ELF-1 (cell line): ENCODE measurements at places on chromosomes 2 and 18.

- DNase-seq, result peak; percentile 14
These were observed 9.3 kb upstream of the THADA start for GRCh38 chr2:43605079-43605655.

DNA sequence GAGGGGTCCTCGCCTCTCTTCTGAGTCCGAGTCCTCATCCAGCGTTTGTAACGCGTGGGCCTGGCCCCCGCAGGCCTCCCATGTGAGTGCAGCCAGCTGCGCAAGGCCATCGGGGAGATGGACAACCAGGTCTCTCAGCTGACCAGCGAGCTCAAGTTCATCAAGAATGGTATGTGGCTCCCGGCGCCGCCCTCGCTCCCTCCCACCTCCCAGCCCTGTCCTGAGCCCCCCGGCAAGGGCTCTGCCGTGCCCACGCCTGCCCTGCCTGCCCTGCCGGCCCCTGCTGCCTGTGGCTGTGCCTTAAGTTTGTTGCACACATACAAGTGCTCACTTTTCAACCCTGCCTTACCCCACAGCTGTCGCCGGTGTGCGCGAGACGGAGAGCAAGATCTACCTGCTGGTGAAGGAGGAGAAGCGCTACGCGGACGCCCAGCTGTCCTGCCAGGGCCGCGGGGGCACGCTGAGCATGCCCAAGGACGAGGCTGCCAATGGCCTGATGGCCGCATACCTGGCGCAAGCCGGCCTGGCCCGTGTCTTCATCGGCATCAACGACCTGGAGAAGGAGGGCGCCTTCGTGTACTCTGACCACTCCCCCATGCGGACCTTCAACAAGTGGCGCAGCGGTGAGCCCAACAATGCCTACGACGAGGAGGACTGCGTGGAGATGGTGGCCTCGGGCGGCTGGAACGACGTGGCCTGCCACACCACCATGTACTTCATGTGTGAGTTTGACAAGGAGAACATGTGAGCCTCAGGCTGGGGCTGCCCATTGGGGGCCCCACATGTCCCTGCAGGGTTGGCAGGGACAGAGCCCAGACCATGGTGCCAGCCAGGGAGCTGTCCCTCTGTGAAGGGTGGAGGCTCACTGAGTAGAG, 14.4 kb upstream of the ALLC start:
- no peak for DNase-seq

GRCh38 chr2:165572151-165572550, 102.7 kb downstream of the CSRNP3 start:
- peak; percentile 4 for DNase-seq

- DNase-seq, result no peak
These were observed 146.6 kb downstream of the MAP4K4 start for GRCh38 chr2:101844055-101844635.
